ENCODE measurements at places on chromosomes 2 and 18. TPM values are rescaled to one million over a fixed set of nuclear protein-coding genes. Genes with fewer than 3 reads are reported as not detected.

DNA sequence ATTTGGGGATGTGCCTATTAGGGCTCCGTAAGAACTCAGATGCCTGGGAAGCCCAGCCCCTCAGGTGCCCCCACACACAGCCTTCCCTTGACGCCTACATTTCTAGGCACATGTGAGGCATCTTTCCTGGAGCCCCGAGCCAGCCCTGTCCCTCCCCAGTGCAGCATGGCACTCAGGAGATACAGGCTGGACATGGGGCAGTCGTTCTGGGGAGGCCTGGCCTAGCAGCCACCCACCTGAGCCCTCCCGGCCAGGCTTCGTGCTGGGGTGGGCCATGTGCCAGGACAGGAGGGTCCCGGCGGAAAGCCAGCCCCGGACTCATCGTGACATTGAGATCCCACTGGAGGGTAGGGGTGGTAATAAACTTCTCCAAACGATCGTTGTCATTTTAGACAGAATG, 15.2 kb downstream of the BOK start:
- DNase-seq = no peak

DNA sequence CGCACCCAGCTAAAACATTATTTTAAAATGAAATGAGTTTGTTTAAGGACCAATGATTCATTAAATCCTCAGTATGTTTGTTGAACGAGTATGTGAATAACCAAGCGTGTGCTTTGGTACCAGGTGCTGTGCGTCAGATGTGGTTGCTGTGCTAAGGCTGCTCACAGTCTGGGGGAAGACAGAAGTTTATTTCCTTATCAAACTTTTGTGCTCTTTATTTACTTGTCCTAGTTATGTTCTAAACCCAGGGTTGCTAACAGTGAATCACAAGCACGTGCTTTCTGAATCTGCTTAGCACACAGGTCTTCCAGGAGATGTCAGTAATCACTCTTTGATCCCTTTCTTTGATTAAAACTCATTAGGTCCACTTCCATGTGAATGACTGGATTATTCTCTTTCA, 37.0 kb downstream of the RAPGEF4 start:
- DNase-seq = no peak

DNA sequence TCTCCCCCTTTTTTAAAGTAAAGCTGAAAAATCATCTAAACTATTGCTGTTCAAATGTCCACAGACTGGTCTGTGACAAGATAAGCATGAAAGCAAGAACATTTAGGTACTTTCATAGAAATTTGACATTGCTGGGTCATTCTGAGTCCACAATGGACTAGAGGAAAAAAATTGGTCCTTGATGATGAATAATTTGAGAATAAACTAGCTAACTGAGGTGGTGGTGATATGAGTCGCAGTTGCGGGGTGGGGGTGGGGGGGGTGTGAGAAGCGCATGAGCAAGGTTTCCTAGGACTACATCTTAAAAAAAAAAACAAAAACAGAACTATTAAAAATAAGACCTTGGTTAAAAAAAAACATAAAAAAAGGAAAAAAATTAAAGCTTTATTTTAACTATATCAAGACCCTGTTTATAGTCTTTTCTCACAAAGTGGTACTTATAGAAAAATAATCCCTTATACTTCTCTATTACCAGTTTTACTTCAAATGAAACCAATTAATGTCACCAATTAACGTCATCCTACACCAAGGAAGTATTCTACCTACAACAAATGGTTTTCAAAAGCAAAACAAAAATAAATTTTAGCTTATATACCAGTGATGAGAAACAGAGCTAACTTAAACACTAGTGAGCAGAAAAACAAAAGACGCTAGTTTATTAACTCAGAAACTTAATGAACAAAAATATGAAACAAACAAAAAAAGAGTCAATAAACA, 88.1 kb downstream of the ASXL2 start:
- DNase-seq = no peak

DNA sequence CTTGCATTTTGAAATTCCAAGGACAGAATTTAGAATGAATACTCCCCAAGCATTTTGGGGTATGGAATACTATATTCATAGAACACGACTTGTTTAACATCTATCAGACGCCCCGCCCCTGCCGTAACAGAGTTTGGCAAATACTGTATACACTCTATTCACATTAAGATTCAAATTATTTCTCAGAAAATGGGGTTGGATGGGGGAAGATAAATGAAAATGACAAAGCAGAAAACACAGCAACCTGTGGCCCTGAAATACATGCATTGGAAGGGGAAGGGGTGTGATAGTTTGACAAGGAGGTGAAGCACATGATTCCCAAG, 634.6 kb upstream of the SLC39A10 start:
- no peak for DNase-seq

DNA sequence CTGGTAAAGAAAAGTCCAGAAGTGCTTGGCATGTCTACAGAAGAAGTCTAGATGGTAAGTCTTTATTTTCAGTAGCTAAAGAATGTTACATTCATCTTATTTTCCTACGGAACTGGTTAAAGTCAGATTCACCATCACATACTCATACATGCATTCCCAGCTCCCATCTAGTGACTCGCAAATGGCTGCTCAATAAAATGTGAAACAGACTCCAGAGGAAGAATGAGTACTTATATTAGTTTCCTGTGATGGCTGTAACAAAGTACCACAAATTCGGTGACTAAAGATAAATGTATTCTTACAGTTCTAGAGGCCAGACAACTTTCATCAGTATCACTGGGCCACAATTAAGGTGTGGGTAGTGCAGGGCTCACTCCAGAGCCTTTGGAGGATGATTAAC, 797.2 kb downstream of the SATB2 start:
- DNase-seq = no peak

DNA sequence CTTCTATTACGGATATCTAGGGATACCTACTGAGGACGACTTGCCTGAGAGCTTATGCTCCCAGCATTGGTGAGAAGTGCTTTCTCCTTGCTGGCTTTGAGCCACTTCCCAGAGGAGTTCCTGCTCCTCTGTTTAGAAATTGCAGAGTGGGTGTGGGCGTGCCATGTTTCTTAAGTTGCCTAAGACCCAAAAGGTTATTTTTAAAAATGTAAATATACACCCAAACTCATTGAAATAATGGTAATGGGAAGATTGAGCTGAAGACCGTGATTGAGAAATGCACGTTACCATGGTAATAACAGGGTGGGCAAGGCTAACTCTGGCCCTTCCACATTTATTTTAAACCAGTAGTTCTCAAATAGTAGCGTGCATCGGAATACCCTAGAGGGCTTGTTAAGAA, 17.2 kb upstream of the TMEM200C start:
- DNase-seq = no peak

GRCh38 chr2:84964406-84965191, 6.4 kb upstream of the KCMF1 start:
- no peak for DNase-seq

- no peak for DNase-seq
Measured at GRCh38 chr2:142140434-142140845, 9.6 kb upstream of the LRP1B start.

- DNase-seq = no peak
Measured at GRCh38 chr2:59875836-59876235, 677.6 kb downstream of the BCL11A start.

GRCh38 chr18:54843314-54843713, 15.0 kb downstream of the RAB27B start:
- no peak for DNase-seq

DNA sequence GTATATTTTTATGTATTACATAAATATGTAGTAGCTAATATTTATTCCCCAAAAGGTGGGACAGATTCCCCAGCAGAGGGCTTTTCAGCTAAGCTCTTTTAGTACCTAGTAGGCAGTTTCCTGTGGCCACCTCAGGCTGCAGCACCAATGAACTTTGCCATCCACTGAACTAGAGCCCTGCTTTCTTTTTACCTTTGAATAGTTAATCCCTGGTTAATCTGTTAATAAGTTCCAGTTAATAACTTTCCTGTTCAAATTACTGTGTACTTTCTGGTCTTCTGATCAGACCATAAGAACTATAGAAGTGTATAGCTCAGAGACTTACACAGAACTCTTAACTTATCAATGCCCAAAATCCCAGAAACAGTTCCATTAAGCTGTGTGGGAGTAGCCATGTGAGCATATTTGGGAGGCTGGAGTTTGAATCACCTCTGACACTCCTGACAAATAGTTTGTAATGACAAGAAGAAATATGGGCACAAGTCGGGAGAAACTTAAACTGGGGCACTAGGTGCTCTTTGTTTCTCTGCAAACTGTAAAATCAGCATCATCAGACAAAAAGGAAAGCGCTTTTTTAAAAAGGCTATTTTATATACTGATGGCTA, 40.0 kb downstream of the ASXL2 start:
- no peak for DNase-seq

GRCh38 chr2:238027591-238028415, 33.0 kb upstream of the SCLY start:
- DNase-seq = no peak

APOB gene
- polyA plus RNA-seq = not detected

HSPE1 gene
- polyA plus RNA-seq = 168 TPM

DRC1 gene
- not detected for polyA plus RNA-seq

RESP18 gene
- polyA plus RNA-seq = not detected

GRCh38 chr2:68710336-68710735, 24.3 kb upstream of the ARHGAP25 start:
- no peak for DNase-seq

All from mammary epithelial cell (primary cell).